ENCODE measurements at places on chromosomes 12 and 14.
A peak's percentile ranks its signal among the peaks of the same experiment; 100 is the strongest.

GRCh38 chr14:71011479-71011878 is 104.2 kb downstream of the PCNX1 start:
- no peak for DNase-seq

GRCh38 chr12:40225984-40226602 is 1.3 kb downstream of the LRRK2 start:
- DNase-seq: no peak

- DNase-seq: no peak
Measured at GRCh38 chr14:60064491-60065072, 27.1 kb upstream of the PCNX4 start.

- DNase-seq: no peak
Measured at GRCh38 chr12:109572506-109572845, 828 bp downstream of the MMAB start.

GRCh38 chr12:71138011-71138410 is 19.8 kb downstream of the TSPAN8 start:
- DNase-seq: no peak

DNA sequence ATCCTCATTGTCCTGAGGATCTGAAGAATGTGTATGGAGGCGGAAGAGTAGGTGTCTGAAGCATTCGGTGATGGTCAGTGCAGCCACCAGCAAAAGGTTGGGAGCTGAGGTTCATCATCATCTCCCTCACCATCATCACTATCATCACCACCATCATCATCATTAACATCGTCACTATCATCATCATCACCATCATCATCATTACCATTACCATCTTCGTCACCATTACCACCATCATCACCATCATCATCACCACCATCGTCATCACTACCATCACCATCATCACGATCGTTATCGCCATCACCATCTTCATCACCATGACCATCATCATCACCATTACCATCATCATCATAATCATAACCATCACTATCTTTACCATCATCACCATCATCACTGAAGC is 90.8 kb upstream of the TMEM132D start:
- no peak for DNase-seq

- no peak for DNase-seq
Measured at GRCh38 chr12:68263366-68263765, 10.0 kb upstream of the IL22 start.

DNA sequence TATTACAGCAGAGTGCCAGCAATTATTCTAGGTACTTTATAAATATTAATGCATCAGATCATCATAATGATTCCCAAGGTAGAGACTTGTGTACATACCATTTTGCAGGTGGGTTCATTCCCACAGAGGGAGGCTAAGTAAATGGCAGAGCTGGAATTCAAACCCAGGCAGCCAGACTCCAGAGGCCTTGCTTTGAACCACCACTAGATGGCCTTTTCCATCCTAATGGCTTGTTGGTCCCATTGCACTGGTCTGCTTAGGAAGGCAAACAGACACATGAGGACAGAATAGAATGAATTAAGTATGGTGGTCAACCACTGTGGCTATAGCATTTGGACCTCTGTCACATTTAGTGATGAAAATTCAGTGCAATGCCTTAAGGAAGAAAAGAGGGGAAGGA is 158.7 kb downstream of the METTL25 start:
- no peak for DNase-seq

DNA sequence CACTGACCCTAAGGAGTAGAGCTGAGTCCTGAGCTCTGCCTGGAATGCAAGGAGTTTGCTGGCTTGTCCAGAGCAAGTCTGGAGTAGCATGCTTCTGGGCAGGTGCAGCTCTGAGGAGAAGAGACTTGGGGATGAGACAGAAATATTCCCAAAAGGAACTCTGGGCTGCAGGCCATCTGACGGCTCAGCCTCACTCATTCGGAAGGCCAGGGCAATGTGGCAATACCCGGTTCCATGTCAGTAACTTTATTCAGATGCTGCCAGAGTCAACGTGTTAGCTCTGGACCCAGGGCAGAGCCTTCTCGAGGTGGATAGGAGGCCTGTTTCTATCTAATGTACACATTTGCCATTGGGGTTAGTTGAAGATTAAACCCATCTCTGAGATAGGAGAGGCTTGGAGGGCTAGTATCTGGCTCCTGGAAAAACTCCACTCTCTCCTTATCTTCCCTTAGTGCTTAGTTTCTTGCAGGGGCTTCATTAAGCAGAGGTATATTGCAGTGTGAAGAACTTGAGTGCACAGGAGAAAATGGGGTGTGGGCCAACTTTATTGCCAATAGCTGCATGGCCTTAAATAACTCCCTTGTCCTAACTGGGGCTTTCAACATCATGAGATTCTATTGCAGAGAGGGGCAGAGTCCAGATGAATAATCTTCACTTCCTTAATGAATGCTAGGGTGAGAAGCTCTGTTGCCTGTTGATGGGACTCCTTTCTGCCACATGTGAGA is 65.6 kb downstream of the NTF3 start:
- no peak for DNase-seq

GRCh38 chr12:57940052-57940914 is 1.1 kb upstream of the ATP23 start:
- no peak for DNase-seq

- no peak for DNase-seq
Measured at GRCh38 chr14:66109426-66109825, 376.7 kb upstream of the CCDC196 start.

DNA sequence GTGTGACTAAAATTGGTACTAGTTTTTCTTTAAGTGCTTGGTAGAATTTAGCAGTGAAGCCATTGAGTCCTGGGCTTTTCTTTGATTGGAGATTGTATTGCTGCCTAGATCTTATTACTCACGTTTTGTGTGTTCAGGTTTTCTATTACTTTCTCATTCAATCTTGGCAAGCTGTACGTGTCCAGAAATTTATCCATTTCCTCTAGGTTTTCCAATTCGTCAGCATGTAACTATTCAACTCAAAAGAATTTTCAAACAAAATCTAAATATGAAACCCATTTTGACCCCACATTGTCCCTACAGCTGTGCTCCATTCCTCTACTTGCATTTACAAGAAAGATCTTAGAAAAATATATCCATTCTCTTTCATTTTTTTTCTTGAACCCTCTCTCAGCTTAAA is 1613.4 kb upstream of the SEL1L start:
- DNase-seq: no peak

DNA sequence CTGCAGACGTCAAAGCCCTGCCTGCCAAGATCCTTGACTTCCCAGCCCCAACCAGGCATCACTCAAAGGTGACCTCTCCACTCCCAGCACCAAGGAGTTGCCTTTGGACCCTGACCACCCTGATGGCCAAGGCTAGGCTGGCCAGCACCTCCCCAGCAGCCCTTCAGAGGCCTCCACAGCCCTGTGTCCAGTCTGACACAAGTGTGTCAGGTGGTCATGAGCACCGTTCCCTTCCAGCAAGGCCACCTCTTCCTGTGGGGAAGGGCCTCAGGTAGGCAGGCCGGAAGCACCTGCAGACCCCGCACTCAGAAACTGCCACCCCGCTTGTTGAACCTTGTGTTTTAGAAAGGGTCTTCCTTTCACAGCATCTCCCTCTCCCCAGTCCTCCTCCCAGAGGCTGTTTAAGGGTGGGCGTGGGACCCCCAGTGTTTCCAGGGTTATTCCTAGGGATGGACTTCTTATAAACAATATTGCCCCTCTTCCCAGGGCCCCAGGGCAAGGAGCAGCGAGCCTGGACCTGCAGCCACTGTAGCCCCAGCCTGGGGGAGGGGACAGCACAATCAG is 13.2 kb upstream of the INF2 start:
- no peak for DNase-seq

DNA sequence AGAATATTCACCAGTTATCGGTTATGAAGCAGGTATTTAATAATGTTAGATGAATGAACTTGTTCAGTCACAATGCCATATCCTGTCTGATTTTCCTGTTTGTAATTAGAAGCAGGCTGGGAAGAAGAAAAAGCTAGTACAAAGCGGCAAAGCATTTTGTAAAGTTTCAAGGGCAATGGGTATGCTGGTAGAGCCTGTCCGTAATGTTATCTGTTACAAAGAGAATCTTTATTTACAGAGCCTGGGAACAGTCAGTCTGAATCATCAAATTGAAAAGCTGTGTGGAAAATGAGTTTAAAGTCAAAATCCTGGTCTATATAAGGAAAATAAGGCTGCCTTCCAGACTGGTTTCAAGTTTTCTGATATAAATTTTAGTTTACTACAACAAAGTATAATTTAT is 40.5 kb downstream of the PARP11 start:
- DNase-seq: no peak

- DNase-seq: no peak
Measured at GRCh38 chr12:89836026-89836425, 127.4 kb upstream of the ATP2B1 start.

GRCh38 chr12:48890657-48891418 is 25.2 kb upstream of the RND1 start:
- DNase-seq: peak; percentile 78

- no peak for DNase-seq
Measured at GRCh38 chr14:66606826-66607225, 98.9 kb downstream of the GPHN start.

DNA sequence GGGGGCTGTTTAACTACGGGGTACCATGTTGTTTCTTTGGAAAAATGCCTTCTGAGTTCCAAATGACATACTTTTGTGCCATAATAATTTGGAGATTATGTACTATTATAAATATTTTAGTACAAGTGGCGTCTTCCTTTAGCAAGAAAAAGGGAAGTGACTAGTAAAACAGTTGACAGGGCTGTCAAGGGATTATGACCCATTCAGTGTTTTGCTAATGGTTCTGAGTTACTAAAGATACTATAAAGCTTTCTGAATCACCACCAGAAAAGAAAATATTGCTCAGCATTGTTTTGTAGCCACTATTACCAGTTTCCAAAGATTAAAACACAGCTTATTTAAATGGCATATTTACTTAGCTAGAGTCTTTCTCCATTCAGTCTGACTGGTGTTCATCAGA is 334.9 kb downstream of the SNAPC1 start:
- no peak for DNase-seq

DNA sequence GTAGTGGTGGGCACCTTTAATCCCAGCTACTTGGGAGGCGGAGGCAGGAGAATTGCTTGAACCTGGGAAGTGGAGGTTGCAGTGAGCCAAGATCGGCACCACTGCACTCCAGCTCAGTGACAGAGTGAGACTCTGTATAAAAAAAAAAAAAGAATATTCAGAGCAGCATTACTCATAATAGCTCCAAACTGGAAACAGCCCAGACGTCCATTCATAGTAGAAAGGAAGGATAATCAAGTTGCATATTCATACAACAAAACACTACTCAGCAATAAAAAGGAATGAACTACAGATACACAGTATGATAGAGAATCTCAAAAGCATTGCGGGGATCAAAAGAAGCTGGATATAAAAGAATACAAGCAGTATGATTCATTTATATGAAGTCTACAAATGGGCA is 19.1 kb downstream of the TMEM30B start:
- DNase-seq: no peak

DNA sequence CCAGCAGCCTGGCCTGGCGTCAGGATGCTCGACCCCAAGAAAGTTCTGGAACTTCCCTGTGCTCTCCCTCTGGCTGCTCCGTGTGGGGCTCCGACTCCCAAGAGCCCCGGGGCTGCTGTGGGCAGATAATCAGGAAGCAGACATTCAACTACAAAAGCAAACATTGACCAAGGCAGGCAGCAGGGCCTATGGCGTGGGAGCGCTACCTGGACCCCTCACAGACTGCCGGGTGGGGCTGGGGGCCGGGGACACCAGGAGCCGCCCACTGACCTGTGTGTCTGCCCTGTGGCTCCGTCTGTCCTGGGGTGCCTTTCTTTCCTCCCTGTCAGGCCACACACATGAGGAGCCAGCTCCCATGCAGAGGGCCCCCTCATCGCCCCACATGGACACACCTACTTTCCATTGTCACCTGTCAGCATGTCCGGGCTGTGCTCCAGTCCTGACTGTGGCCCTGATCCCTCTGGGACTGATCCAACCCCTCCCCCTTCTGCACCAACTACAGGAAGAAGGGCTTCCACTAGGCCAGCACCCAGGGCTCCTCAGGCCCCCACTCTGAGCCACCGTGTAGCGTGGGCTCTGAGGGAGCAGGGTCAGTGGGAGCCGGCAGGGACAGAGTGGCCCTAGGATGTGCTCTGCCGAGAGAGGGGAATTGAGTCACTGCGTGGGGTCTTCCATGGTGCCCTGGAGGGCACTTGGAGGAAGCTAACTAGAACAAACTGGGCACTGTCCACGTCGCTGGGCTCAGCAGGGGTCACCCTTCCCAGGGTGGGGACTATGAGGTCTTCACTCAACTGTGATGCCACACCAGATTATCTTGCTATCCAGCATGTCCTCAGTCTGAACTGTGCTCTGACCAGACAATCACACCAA is 215.4 kb upstream of the C14orf180 start:
- no peak for DNase-seq

- DNase-seq: no peak
Measured at GRCh38 chr14:93044121-93044520, 71.6 kb downstream of the ITPK1 start.

GRCh38 chr14:52960627-52961026 is 9.8 kb upstream of the FERMT2 start:
- no peak for DNase-seq

- no peak for DNase-seq
Measured at GRCh38 chr12:106239951-106240335, 7.9 kb downstream of the CKAP4 start.

- DNase-seq: no peak
Measured at GRCh38 chr14:101286271-101287018, 274.9 kb upstream of the DIO3 start.

DNA sequence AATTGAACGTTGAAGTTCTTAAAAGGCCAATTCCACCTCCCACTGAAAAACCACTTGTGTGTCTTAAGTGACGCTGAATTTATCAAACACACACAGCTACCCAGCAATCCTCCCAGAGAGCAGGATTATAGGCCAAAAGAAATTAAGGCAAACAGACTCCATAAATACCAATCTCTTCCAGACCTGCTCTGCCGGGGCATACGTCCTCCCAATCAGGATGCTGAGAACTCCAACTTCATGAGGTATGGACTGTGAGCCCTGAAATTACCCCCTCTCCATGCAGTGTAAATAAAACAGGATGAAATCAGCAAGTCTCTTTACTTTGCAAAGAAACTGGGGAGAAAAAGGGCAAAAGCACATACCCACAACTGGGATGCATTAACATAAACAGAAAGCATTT is 265.2 kb downstream of the KSR2 start:
- no peak for DNase-seq

- no peak for DNase-seq
Measured at GRCh38 chr12:48972213-48972951, 847 bp upstream of the WNT10B start.

- no peak for DNase-seq
Measured at GRCh38 chr12:18270958-18271460, 9.7 kb downstream of the PIK3C2G start.

DNA sequence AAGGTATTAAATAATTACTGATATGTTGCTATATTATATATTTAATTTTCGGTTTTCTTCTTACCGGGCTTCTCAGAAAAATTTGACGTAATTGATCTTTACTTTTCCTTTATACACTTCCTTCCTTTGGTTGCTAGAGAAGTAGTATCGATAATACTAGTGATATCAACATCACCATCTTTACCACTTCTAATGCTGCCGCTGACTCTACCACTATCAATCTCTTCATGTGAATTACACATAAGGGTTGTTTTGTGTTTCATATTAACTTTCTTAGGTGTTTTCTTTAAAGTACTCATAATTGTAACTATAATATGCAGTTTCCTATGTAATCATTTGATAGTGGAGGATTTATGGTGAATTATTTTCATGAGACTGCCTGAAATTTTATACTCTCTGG is 30.9 kb upstream of the KLRF1 start:
- DNase-seq: no peak

- DNase-seq: no peak
Measured at GRCh38 chr12:102182635-102183034, 15.0 kb downstream of the PMCH start.

- no peak for DNase-seq
Measured at GRCh38 chr14:98578204-98578603, 693.8 kb downstream of the BCL11B start.

Measured in substantia nigra (tissue), 51 donors.